SJSA1 (cell line): ENCODE measurements at places on chromosomes 5 and 9.
A peak's percentile ranks its signal among the peaks of the same experiment; 100 is the strongest.

- no peak for DNase-seq
Measured at GRCh38 chr5:95969651-95970358, 8.2 kb upstream of the ELL2 start.

- no peak for DNase-seq
Measured at GRCh38 chr9:37262410-37262809, 142.0 kb downstream of the ZCCHC7 start.

GRCh38 chr5:179129607-179130071, 69.5 kb downstream of the ZNF354C start:
- no peak for DNase-seq

DNA sequence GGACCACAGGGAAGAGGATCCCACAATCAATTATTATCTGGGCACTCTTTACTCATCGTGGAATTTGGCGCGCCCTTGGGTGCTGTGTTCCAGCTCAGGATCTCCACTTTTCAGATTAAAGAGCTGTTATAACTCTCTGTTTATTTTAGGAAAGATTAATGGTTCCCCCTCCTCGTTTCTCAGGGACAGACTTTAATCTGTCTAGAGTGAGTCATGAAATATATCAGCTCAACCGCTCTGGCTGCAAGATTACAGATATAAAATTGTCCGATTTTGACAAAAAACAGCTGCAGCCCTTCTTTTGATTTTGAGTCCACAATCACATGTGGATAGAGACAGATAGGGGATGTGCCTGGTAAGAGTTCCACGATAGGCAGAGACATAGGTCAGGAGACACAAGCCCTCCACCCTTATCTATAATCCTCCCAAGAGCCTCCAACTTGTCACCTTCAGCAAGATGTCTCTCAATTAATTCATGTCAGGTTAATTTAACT, 77.6 kb upstream of the ANKRD55 start:
- no peak for DNase-seq

- DNase-seq, result no peak
Measured at GRCh38 chr9:95574176-95574575, 57.4 kb upstream of the PTCH1 start.

DNA sequence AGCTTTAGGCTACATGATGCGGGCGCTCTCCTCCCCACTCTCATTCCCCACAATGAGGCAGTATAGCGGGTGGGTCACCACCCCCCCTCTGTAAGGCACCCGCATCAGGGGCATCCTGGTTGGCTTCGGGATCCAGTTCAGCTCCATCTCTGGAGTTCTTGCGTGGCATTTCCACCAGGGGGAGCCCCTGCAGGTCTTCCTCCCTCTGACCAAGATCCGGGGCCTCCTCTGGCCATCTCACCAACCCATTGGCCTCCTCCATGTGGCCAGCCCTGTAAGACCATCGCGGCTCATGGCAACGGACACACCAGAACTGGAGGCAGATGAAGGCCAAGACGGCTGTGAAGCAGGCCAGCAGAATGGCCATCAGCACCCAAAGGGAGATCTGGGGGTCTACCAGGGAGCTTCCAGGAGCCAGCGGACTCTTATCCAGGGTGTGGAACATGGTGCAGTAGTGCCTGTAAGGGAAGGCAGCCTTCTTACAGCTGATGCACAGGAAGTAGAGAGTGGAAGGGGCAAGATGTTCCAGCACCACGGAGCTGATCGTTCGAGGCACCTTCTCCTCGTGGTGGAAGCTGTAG, 77.0 kb downstream of the CYFIP2 start:
- DNase-seq, result peak; percentile 74

GRCh38 chr5:148427370-148428042, 43.7 kb downstream of the FBXO38 start:
- no peak for DNase-seq

DNA sequence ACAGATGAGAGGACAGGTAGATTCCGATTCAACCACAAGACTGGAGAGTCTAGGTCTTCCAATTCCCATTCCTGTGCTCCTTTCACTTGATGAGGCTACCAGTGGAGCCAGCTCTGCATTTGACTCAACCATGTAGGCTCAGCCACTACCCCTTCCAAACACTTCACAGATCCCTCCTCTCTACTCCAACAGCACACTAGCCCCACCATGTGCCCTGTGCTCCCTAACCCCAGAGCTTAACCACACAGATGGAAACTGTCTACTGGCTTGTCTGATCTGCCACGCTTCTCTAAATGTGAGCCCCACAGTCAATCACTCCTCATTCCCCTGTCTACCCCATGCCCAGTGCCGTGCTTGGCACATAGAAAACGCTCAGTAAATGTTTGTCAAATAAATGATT, 508.2 kb downstream of the CDK5RAP2 start:
- no peak for DNase-seq

- no peak for DNase-seq
Measured at GRCh38 chr5:123659011-123659410, 147.0 kb downstream of the CSNK1G3 start.

GRCh38 chr9:123327697-123328100, 28.3 kb upstream of the CRB2 start:
- no peak for DNase-seq

GRCh38 chr9:113205432-113205831, 15.6 kb downstream of the FKBP15 start:
- DNase-seq, result no peak

DNA sequence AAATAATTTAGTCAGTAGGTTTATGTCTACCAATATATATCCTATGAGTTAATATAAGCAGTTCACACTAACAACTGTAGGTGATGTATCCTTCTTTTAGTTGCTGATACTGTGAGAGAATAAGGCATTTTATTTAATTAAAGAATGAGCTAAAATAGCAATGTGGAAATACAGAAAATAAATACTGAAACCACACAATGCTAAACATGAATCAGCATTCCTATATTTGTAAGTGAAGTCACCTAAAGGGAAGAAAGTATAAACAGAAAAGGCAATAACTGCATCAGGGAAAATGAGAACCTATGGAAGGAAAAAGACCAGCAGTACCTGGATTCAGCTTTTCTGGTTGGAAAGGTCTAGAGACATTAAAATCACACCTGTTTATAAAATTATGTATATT, 336.0 kb downstream of the PDE4D start:
- no peak for DNase-seq

GRCh38 chr9:78707481-78707991, 410.6 kb downstream of the PSAT1 start:
- DNase-seq, result no peak

GRCh38 chr9:690517-691111, 150.9 kb upstream of the DMRT1 start:
- DNase-seq, result no peak

GRCh38 chr9:13378154-13378553, 98.7 kb upstream of the MPDZ start:
- DNase-seq, result no peak
